ENCODE measurements at places on chromosomes 3 and 15.

- DNase-seq, result no peak
Observed at GRCh38 chr15:52709187-52709981, 30.2 kb upstream of the ATOSA start.

- no peak for DNase-seq
Observed at GRCh38 chr3:32499585-32499984, 3.1 kb downstream of the CMTM6 start.

GRCh38 chr15:68629519-68630210 is 50.9 kb downstream of the CORO2B start:
- DNase-seq, result no peak

DNA sequence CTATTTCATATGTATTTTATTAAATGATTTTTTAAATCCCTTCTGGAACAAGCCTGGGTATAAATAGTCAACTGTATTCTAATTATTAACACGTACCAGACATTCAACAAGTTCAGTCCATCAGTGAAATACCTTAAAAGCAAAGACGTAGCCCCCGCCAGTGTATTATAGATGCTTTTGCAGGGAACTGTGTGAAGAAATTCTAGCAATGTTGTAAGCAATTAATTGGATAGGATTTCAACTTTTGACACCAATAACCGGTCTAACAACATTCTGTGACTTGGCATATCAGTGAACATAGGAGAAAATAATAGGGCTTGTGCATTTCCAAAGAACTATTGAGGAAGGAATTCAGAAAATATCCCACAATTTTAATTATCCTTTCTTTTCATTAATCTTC is 67.2 kb upstream of the TGFBR2 start:
- no peak for DNase-seq

DNA sequence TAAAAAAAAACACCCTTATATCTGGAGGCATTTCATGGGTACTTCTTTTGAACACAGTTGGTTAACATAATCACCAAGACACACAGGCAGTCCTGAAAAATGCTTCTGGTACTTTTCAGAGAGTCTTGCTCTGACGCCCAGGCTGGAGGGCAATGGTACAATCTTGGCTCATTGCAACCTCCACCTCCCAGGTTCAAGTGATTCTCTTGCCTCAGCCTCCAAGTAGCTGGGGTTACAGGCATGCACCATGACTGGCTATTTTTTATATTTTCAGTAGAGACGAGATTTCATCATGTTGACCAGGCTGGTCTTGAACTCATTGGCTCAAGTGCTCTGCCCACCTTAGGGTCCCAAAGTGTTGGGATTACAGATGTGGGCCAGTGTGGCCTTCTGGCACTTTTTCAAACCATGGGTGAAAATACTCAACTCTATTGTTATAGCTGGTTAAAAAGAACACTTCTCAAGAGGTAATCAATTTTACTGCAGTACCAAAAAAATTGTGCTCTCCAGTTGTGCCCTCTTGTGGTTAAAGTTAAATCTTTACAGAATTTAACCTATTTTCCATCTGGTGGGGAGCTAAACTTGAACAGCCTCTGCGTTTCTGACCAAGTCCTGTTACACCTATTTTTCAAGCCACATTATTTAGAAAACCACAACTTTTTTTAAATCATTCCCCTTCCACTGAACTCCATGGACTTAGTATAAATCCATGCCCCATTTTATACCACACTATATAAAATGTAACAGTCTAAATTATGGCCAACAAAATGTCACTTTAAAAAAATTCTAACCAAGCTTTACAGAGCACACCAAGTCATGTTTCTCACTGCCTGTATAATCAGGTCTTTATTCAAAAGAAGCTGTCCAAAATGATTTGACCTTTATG is 1.2 kb upstream of the SNAPC5 start:
- no peak for DNase-seq

GRCh38 chr3:49339581-49339940 is 292 bp downstream of the USP4 start:
- DNase-seq, result peak; percentile 24

GRCh38 chr15:101807345-101807945 is 4.1 kb downstream of the OR4F6 start:
- DNase-seq, result no peak
